Central memory CD8-positive, alpha-beta T cell (primary cell): ENCODE measurements at places on chromosomes 7 and 10.

- no peak for DNase-seq
These were observed 145.1 kb downstream of the NRP1 start for GRCh38 chr10:33189363-33189762.

GRCh38 chr10:73762915-73763314 lies 18.7 kb downstream of the SEC24C start:
- DNase-seq = no peak

DNA sequence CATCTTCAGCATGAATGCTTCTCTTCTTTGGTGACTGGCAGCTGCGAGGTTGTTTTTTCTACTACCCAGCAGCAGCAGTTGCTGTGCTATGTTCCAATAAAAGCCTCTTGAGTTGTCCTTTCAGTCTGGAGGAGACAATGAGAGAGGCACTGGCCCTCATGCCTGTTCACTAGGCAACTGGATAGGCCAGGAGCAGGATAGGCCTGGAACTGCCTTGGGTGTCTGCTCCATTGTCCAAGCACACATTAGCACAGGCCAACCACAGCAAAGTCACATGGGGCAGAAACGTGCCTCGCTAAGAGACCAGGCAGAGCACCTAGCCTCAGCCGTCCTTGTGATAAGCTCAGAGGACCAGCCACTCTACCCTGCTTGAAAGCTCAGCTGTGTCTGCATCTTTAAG lies 76.9 kb upstream of the PDCD4 start:
- no peak for DNase-seq

DNA sequence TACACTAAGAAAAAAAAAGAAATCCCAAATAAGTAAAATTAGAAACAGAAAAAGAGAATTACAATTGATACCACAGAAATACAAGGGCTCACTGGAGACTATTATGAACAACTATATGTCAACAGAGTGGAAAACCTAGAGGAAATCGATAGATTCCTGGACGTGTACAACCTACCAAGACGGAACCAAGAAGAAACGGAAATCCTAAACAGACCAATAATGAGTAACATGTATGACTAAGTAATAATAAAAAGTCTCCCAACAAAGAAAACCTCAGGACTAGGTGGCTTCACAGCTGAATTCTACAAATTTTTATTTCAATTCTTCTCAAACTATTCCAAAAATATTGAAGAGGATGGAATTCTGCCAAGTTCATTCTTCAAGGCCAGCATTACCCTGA lies 13.9 kb downstream of the DIP2C start:
- no peak for DNase-seq

- no peak for DNase-seq
These were observed 322.9 kb downstream of the PTEN start for GRCh38 chr10:88186335-88186734.

- no peak for DNase-seq
These were observed 675 bp upstream of the ATE1 start for GRCh38 chr10:121928528-121928884.

- no peak for DNase-seq
These were observed 17.6 kb downstream of the ZDHHC16 start for GRCh38 chr10:97463363-97464132.
